ENCODE measurements at places on chromosomes 11 and 22.

- peak overlapping the region; percentile 73 for H3K27ac ChIP-seq
- H3K4me3 ChIP-seq = no peak overlapping the region
- no peak for DNase-seq
- H3K4me1 ChIP-seq = peaks cover 13% of the 10 kb centered on the region
- no peaks in the 10 kb centered on the region for H3K27me3 ChIP-seq
Observed at GRCh38 chr22:19885841-19886592, 31.3 kb upstream of the GNB1L start.

- no peaks in the 10 kb centered on the region for H3K4me1 ChIP-seq
- H3K4me3 ChIP-seq = no peak overlapping the region
- no peak overlapping the region for H3K27ac ChIP-seq
- H3K27me3 ChIP-seq = no peaks in the 10 kb centered on the region
- DNase-seq = no peak
Observed at GRCh38 chr22:44719586-44720368, 17.8 kb downstream of the PRR5 start.

GRCh38 chr11:35474688-35475087, 50.7 kb downstream of the PAMR1 start:
- no peak for DNase-seq
- no peaks in the 10 kb centered on the region for H3K36me3 ChIP-seq
- H3K27ac ChIP-seq = no peak overlapping the region
- H3K4me1 ChIP-seq = no peaks in the 10 kb centered on the region
- no peak overlapping the region for H3K4me3 ChIP-seq
- peaks cover 6% of the 10 kb centered on the region for H3K27me3 ChIP-seq

DNA sequence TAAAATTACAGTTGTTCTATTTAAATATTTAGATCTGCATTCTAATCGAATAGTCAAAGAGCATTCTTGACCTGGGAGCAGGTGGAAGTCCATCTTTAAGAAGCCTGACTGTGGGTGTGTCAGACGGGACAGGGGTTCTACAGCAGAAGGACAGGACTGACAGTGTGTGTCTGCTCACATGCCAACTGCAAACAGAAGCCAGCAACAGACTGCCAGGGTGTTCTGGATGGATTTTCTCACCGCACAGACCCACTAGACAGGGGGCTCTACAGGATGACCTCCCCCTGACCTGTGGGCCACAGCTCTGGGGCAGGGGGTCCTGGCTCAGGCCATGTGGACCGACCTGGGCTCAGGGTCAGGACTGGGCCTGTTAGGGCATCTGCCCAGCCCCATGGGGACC, 22.8 kb upstream of the NAP1L4 start:
- DNase-seq = no peak
- H3K27ac ChIP-seq = no peak overlapping the region
- H3K4me1 ChIP-seq = no peaks in the 10 kb centered on the region
- peaks cover 100% of the 10 kb centered on the region for H3K36me3 ChIP-seq
- no peak overlapping the region for H3K4me3 ChIP-seq

DNA sequence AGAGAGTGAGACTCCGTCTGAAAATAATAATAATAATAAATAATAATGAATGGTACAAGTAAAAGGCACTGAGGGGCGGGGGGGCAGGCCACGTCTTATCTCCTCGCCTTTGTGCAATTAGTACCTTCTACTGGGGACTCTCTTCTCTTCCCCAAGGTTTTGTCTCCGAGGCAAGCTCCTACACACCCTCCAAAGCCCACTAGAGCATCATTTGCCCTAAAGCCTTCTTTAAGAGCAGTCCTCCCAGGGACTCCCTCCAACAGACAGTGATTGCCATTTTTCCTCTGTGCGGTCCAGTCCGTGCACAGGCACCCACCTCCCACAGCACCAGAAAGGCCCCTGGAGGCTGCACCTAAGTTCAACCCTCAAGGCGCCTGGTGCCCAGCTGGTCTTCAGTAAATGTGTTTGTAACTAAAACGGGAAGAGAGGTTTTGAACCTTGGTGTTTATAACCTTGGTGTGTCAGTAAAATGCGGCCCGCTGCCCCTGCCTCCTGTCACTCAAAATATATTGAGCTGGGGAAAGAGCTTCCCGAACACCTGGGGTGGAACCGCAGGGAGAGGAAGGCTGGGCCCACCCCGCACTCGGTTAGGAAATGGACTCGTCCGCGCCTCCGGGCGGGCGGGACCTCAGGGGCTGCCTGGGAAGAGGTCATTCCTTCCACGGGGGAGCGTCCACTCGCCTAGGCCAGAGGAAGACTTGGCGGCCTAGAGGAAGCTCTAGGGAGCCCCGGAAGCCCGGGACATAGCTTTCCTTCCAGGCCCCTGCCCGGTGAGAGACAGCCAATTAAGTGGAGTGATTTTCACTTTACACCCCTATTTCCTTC, 4.7 kb upstream of the KDELR3 start:
- DNase-seq = peak; percentile 50
- no peaks in the 10 kb centered on the region for H3K36me3 ChIP-seq
- peaks cover 10% of the 10 kb centered on the region for H3K4me1 ChIP-seq
- H3K27me3 ChIP-seq = peaks cover 99% of the 10 kb centered on the region

- no peaks in the 10 kb centered on the region for H3K27me3 ChIP-seq
- H3K4me1 ChIP-seq = peaks cover 35% of the 10 kb centered on the region
- H3K4me3 ChIP-seq = no peak overlapping the region
- H3K27ac ChIP-seq = peak overlapping the region; percentile 62
- H3K36me3 ChIP-seq = no peaks in the 10 kb centered on the region
Observed at GRCh38 chr11:46272816-46273427, 4.5 kb upstream of the CREB3L1 start.

Data from left lung (tissue), 14 donors.